ENCODE measurements at places on chromosomes 5 and 9. TPM values are rescaled to one million over a fixed set of nuclear protein-coding genes. Genes with fewer than 3 reads are reported as not detected.

GRCh38 chr9:106771608-106772007, 91.4 kb upstream of the ZNF462 start:
- H3K27me3 ChIP-seq = no peaks in the 10 kb centered on the region
- H3K36me3 ChIP-seq = no peaks in the 10 kb centered on the region

DNA sequence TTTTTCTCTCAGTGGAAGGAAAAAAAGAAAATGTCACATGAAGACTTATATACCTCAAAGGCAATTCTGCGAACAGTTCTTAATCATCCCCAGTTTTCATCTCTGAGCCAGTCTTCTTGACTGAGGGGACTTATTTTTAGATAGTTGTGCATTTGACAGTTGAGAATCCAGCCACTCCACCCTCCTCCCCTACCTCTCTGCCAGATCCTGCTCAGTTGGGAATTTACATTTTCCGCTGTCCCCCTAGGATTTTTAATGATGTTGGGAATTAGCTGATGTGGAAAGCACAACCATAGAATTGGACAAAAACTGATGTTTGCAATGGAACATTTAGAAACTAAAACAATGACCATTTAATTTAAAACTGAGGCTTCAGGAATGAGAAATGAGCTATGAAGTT, 194.3 kb upstream of the PIK3R1 start:
- no peaks in the 10 kb centered on the region for H3K4me1 ChIP-seq
- no peak overlapping the region for H3K4me3 ChIP-seq
- DNase-seq = no peak
- no peaks in the 10 kb centered on the region for H3K36me3 ChIP-seq
- no peak overlapping the region for H3K27ac ChIP-seq
- no peaks in the 10 kb centered on the region for H3K27me3 ChIP-seq

DNA sequence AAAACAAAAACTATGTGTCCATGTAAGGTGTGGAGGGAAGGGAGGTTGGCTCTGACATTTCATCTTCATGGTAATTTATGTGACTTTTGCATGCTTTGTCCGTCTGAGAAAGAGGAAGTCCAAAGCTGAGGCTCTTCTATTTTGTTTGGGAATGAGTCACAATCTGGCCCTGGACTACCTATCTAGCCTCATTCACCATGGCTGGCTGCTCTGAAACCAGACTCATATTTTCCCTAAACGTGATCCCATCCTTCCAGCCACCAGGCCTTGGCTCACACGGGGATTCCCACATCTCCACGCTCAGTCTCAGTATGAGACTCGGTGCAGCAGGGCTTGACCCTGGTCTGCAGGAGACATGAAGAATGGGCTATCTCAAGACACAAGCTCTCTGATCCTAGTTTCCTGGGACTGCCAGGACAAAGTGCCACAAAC, 672.8 kb downstream of the ACTL7B start:
- no peak overlapping the region for H3K4me3 ChIP-seq
- H3K27ac ChIP-seq = no peak overlapping the region
- DNase-seq = no peak

- no peak for DNase-seq
- H3K4me3 ChIP-seq = no peak overlapping the region
- H3K36me3 ChIP-seq = no peaks in the 10 kb centered on the region
- no peaks in the 10 kb centered on the region for H3K27me3 ChIP-seq
Observed at GRCh38 chr5:78627175-78627574, 21.4 kb downstream of the LHFPL2 start.

GRCh38 chr5:75037106-75037505, 15.3 kb downstream of the GCNT4 start:
- DNase-seq = peak; percentile 14
- H3K27me3 ChIP-seq = no peaks in the 10 kb centered on the region
- H3K4me3 ChIP-seq = no peak overlapping the region

- H3K27ac ChIP-seq = no peak overlapping the region
- H3K27me3 ChIP-seq = no peaks in the 10 kb centered on the region
- H3K4me3 ChIP-seq = no peak overlapping the region
- H3K4me1 ChIP-seq = peaks cover 9% of the 10 kb centered on the region
Observed at GRCh38 chr9:89641980-89642379, 37.2 kb downstream of the GADD45G start.

WNT8A gene
- total RNA-seq = not detected

CDC20B gene
- not detected for total RNA-seq

PCDHGA8 gene
- 4.7 TPM for total RNA-seq

CMYA5 gene
- total RNA-seq = 15.9 TPM

All from thyroid gland (tissue), 4 donors.